ENCODE measurements at places on chromosomes 5 and 9.
A peak's percentile ranks its signal among the peaks of the same experiment; 100 is the strongest.

DNA sequence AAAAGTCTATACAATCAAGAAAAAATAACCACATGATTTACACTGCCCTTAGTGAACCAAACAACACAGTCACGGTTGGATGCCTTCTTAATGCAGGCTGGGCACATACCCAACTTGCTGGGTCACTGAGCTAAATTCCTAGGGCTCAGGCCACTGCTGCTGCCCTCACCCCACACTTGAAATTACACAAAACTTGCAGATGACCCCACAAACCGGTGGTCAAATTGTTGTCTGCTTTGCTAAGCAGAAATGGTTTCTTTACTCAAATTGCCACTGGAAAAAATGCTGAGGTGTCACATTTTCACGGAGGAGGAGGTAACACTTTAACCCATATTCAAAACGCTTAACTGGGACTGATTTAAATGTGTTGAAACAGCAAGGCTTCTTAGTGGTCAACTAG, 62.4 kb downstream of the HMHB1 start:
- no peak for DNase-seq

DNA sequence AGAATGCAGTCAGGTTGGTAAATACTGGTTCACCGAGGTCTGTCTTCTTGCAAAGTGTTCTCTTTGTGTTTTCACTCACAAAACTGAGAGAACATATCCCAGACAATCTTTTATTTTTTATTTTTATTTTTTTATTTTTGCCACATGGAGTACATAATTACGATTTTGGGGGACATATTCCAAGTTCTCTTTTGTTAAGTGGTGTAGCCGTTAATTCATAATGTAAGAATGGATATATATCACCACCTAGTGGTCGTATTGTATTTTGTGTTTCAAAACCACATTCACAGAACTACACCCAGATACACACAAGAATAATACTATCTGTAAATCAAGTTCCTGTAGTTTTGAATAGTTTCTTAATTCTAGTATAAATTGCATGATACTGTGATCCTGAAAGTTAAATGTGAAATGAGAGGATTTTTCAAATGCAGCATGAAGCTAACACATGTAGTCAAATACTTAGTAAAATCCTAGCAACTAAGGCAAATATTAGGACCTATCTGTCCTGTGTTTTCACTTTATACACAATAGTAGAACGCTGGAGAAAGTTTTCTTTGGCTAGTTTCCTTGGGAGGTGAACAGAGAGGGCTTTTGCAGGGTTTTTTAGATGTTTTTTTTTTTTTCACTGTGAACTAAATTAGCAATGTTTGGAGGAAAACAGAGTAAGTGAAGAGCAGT, 92.7 kb downstream of the VCAN start:
- no peak for DNase-seq

GRCh38 chr9:1591310-1591709, 423.8 kb upstream of the SMARCA2 start:
- no peak for DNase-seq

DNA sequence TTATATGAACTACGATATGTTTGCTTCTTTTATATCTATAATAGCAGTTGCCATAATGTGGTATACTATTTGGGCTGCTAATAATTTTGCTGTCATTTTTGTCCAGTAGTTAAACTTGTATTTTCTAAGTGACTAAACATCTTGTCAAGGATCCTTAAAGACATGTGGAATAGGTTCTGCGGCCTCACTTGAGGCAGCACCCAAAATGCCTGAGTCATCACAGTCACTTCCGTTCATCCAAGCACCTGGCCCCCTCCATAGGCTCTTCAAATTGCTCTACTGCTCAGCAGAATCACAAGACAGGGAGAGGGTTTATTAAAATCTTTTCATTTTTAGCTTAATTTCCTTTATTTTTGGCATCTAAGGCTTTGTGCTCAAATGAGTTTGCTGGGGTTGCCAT, 259.1 kb downstream of the AOPEP start:
- no peak for DNase-seq

GRCh38 chr5:58456486-58456885, 3.4 kb downstream of the PLK2 start:
- no peak for DNase-seq

DNA sequence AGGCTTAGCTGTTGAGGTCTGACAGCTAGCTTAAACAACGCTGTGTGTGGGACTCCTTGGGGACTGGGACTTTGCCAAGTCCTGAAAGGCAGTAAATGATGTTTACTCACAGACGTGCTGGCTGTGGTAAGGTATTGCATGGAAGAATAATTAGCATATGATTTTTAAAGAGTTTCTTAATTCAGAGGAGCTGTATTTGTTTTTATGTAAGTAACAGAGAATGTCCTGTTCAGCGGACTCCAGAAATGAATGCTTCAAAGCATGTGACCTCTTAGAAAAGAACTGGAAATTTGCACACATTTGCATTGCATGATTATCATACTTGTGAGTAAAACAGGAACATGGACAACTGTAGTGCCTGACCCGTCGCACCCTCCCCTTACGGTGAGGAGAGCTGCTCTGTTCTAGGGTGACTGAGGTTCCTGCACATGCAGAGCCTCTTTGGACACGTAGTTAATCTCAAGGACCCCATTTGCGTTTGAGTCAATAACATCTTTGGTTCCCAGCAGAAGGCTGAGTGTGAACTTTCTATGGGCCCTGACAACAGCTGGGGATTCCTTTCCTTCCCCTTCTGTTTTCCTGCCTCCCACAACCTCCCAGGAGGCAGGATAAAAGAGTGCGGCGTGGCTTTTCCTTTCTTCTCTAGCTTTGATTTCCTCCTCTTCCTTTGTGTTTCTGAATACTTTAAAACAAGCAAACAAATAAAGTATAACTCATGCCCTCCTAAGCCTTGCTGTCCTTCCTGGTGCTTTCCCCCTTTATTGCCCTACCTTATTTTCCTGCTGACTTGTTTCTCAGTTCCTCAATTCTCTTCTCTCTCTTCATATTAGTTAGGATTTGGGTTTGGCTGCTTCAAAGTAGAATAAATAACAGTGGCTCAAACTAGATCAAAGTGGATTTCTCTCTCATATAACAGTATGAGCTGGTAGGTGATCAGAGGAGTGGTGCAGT, 157.2 kb upstream of the CD180 start:
- DNase-seq: peak; percentile 35

GRCh38 chr5:161803-162110, 29.5 kb upstream of the LRRC14B start:
- no peak for DNase-seq

GRCh38 chr9:88143179-88143578, 4.9 kb upstream of the SPATA31C2 start:
- DNase-seq: no peak

GRCh38 chr5:173857234-173857633, 30.9 kb upstream of the CPEB4 start:
- DNase-seq: no peak

GRCh38 chr5:150034662-150035061, 34.1 kb downstream of the HMGXB3 start:
- no peak for DNase-seq

- DNase-seq: no peak
These were observed 26.2 kb downstream of the TYRP1 start for GRCh38 chr9:12719431-12719830.

Measured in mucosa of descending colon (tissue), 3 donors.